Natural killer cell (primary cell): ENCODE measurements at places on chromosomes 3 and 15.

GRCh38 chr3:157336252-157337009 lies 100.2 kb upstream of the PTX3 start:
- no peak for DNase-seq

DNA sequence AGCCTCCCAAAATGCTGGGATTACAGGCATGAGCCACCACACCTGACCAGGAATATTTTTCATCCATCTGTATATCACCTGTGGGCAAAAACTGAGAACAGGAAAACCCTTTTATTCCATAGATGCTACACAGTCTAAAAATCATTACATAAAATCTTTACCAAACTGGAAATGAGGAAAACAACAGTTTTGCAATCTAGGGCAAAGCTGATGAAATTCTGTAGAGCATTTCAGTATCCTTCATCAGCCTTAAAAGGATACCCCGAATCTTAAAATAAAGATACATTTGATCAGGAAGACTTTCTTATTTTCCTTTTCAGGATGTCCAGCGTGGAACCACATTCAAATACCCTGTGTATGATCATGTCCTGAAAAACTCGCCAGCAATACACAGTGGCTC lies 7.1 kb downstream of the SIAH2 start:
- DNase-seq: no peak

GRCh38 chr3:25277503-25277902 lies 150.6 kb upstream of the RARB start:
- no peak for DNase-seq

DNA sequence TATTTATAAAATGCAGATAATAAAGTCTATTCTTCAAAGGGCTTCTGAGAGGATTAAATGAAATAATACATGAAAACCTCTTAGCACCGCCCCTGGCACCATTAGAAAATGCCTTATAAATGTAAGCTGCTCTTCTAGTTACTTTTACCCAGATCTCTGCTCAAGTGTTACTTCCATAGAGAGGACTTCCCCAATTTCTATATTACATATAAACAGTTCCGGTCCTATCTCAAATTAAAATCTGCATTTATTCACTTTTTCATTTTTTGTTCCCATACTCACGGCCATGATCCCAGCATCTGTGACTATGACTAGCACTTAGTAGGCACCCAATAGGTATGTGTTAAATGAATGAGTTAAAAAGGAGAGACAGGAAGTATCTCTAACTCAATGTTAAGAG lies 890.9 kb upstream of the CFAP20DC start:
- no peak for DNase-seq

GRCh38 chr3:30286811-30287210 lies 319.6 kb upstream of the TGFBR2 start:
- DNase-seq: no peak

DNA sequence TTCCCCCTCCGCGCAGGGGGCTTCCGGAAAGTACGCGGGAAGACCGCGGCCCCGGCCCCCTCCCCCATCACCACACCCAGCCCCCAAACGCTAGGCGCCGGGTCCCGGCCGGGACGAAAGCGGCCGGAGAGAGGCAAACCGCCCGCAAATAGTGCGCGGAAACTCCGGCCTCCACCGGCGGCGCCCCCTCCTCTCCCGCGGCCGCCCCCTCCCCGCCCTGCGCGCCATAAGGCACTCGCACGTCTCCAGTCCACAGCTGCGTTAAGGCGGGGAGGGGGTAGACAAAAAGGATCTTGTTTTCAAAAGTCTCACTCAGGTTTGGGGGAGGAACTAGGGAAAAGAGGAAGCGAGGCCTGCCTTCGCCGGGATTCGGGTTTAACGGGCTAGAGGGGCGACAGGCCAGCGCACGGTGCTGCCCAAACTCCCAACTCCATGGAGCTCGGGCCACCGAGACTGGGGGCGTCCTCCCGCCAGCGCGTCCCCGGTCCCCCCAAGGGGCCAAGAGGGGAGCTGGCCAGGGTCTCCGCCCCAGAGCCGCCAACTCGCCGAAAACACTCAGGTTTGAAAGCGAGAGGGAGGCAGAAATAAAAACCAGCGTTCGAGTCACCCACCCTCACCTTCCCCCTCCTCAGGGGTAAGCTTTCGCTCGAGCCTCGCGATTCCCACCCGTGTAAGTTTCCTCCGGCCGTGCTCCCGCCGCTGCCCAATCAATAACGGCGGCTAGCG lies 1.8 kb downstream of the ANP32A start:
- peak; percentile 28 for DNase-seq

DNA sequence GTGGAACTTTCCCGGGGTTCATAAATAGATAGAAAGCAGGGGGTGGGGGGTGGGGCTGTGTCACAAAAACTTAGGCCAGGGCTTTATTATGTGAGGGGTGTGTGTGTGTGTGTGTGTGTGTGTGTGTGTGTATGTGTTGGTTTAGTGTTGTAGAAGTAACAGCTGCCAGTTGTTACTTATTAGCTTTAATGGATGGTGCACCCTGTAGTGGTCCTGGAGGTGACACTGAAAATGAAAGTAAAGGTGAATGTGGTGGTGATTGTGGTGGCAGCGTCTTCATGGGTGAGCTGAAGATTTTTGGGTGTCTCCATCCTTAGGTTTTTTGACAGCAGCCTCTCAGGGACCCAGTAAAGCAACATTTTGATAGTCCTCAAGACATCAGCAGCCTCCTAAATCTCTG lies 449.9 kb downstream of the PDCD6IP start:
- no peak for DNase-seq

GRCh38 chr15:80929689-80930088 lies 59.9 kb downstream of the MESD start:
- DNase-seq: no peak

- no peak for DNase-seq
Observed at GRCh38 chr15:70103880-70104626, 6.3 kb upstream of the TLE3 start.
